MM.1S (cell line): ENCODE measurements at places on chromosomes 5 and 9.

DNA sequence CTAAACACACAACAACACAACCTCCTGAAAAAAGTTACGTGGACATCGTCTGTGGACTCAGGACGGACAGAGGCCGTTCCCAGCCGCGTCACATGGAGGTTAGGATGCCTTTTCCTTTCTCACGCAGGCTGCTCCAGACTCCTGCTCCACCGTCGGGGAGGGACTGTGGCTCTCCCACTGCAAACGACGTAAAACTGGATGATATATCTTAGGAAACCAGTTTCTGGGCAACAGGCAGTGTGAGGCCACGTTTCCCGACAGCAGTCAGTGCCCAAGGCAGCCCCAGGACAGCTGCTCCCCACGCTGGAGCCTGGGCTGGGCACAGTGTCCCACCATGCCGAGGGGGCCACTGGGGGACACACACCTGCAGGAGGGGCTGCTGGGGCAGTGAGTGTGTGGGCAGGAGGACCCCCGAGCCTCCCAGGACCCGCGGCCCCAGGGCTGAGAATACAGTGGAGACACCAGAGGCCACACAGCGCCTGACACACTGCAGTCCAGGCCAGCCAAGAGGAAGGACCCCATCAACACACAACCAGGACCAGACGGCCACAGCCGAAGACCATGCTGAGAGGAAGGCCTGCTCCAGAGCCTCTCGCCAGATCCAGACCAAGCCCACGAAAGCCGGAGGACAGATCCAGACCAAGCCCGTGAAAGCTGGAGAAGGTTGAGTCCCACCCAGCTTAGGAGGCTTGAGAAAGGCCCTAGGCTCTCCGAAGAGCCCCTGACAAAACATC, 26.2 kb downstream of the EXD3 start:
- no peaks in the 10 kb centered on the region for H3K36me3 ChIP-seq
- H3K4me3 ChIP-seq: no peak overlapping the region
- H3K4me1 ChIP-seq: no peaks in the 10 kb centered on the region
- H3K27me3 ChIP-seq: no peaks in the 10 kb centered on the region

DNA sequence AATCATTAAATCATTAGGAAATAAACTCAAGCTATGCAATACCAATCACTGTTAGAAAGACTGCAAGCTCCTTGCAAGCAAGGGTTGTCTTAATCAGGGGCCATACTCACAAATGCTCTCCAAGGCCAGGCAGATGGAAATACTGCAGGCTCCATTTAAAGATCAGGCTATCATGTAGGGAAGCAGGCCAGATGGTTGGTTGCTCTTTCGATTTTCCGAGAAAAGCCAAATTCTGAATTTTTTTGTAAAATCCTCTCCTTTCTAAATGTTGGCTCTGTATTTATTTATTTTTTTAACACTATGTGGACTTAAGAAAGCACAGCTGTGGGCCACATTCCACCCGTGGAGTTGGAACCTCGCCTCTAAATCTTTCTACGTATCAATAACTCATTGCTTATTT, 127.1 kb downstream of the GLIS3 start:
- no peak overlapping the region for H3K4me3 ChIP-seq
- DNase-seq: no peak
- no peaks in the 10 kb centered on the region for H3K4me1 ChIP-seq
- no peaks in the 10 kb centered on the region for H3K36me3 ChIP-seq
- no peak overlapping the region for H3K27ac ChIP-seq

DNA sequence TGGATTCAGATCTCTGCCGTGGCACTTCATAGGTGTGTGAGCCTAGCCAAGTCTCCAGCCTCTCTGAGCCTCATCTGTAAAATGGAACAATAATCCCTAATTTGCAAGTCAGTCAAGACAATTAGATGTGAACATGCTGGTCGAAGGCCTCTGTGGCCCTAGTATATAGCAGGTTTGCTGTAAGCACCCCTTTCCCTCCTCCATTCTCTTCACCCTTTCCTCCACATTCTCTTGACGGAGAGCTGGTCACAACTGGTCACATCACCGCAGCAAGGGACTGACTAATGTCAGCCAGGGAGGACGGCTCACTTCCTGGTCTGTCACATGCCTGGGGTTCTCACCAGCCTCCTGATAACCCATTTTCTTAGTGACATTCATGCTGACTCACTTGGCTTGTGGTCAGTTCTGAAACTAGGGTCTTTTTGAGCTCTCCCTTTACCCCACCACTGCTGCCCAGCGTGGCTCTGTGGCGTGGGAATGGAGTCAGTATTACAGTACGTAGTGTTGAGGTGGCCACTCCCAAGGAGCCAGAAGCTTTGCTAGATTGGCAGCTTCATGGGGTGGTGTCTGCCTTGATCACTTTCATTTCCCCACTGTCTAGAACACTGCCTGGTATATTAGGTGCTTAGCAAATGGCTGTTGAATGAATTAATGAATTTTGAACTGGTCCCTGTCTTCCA, 47.8 kb downstream of the ERGIC1 start:
- H3K4me1 ChIP-seq: peaks cover 6% of the 10 kb centered on the region
- no peak overlapping the region for H3K27ac ChIP-seq
- 0 out of 2 replicates have a peak, but pooled peaks cover 3% of the 10 kb centered on the region for H3K36me3 ChIP-seq
- DNase-seq: no peak

DNA sequence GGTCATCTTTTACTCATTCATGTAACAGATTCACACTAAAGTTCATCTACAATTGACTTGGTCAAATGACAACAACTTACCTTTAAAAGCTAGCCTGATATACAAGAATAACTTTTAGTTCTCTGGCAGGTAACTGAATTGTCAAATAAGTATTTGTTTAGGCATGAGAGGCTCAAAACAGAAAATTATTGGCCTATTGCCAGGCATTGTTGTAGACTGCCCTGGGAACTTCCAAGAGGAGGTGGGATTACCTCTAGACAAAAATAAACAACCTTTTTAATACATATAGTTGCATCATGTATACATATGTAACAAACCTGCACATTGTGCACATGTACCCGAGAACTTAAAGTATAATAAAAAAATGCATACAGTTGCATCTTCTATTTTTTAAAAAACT, 18.2 kb upstream of the SLCO4C1 start:
- H3K4me1 ChIP-seq: no peaks in the 10 kb centered on the region
- no peaks in the 10 kb centered on the region for H3K36me3 ChIP-seq
- H3K27ac ChIP-seq: no peak overlapping the region
- no peaks in the 10 kb centered on the region for H3K27me3 ChIP-seq
- H3K4me3 ChIP-seq: no peak overlapping the region

GRCh38 chr5:65475336-65475735, 6.4 kb downstream of the ADAMTS6 start:
- no peaks in the 10 kb centered on the region for H3K36me3 ChIP-seq
- H3K27me3 ChIP-seq: no peaks in the 10 kb centered on the region
- H3K27ac ChIP-seq: no peak overlapping the region
- H3K4me3 ChIP-seq: no peak overlapping the region
- DNase-seq: no peak

- no peaks in the 10 kb centered on the region for H3K36me3 ChIP-seq
- H3K4me1 ChIP-seq: no peaks in the 10 kb centered on the region
- H3K27ac ChIP-seq: no peak overlapping the region
These were observed 35.1 kb upstream of the ZFYVE16 start for GRCh38 chr5:80372780-80373179.

DNA sequence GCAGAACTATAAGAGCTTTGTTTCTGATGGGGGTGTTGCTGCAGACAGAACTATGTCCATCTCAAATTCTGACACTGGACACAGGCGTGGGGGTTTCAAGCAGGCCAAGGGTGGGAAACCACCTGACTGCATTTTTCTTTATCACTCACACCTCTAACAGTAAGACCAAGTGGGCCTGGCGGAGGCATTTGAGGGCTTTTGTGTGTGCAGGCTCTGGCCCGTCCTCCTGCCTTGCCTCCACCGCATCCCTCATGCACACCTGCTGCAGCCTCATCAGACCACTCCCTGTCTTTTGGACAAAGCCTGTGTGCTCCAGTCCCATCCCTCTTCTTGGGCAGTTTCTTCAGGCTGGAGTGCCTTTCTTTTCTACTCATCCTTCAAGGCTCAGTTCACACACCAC, 7.9 kb downstream of the OR13J1 start:
- no peak overlapping the region for H3K27ac ChIP-seq
- H3K27me3 ChIP-seq: no peaks in the 10 kb centered on the region
- H3K4me1 ChIP-seq: no peaks in the 10 kb centered on the region
- DNase-seq: no peak
- H3K36me3 ChIP-seq: no peaks in the 10 kb centered on the region
